Mononuclear cell (primary cell): ENCODE measurements at places on chromosomes 1 and 21. TPM values are rescaled to one million over a fixed set of nuclear protein-coding genes. Genes with fewer than 3 reads are reported as not detected.

Gene ELAPOR1
- 5.6 TPM for total RNA-seq

Gene MECR
- 2.1 TPM for total RNA-seq

Gene KRTAP7-1
- total RNA-seq, result not detected

Gene TBX19
- total RNA-seq, result 1.5 TPM

Gene CHIA
- total RNA-seq, result under 0.01 TPM

Gene LDLRAP1
- total RNA-seq, result 34.5 TPM
